Right ventricle myocardium inferior (tissue), 1 donor: ENCODE measurements at places on chromosomes 4 and X. TPM values are rescaled to one million over a fixed set of nuclear protein-coding genes. Genes with fewer than 3 reads are reported as not detected.
A peak's percentile ranks its signal among the peaks of the same experiment; 100 is the strongest.

- DNase-seq, result peak; percentile 44
Measured at GRCh38 chr4:131441004-131441688, 1707.9 kb upstream of the PCDH10 start.

GRCh38 chrX:49001521-49002090 lies 458 bp downstream of the GRIPAP1 start:
- DNase-seq, result no peak

MAOB gene
- total RNA-seq, result 126 TPM

DNA sequence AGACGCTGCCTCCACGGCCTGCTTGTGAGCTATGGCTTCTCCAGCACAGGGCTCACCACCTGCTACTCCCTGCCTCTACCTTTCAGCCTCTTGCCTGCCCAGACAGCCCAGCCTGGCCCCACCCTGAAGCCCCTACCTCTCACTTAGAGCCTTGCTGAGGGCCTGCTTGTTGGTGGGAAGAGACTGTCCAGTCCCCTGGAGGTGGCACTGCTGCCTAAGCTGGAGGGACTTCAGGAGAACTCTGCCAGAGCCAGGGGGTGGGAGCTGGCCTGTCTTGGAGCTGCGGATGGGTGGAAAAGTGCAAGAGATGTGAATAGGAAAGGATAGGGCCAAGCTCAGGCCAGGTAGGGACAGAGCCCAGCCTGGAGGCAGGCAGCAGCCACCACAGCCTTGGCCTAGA lies 2.7 kb upstream of the ZNF185 start:
- no peak for DNase-seq

DNA sequence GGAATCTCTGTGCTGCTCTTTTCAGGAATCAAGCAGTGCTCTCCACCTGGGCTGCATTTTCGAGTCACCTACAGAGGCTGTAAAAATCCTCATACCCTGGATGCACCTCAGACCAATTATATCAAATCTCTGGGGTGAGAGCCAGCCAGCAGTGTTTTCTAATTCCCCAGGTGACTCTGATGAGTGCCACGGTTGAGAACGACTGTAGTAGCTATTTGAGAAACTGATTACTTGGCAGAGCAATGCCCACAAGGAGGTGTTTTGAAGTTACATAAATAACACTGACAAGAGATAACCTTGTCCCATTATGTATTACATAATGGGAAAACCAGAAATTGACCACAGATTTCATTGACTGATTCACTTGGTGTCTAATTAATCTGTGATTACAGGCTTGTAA lies 46.8 kb downstream of the CLCN4 start:
- no peak for DNase-seq

GRCh38 chrX:154486396-154487207 lies at the start of gene UBL4A:
UBL4A (minus strand) TSS chrX:154486615; CDS start chrX:154486584, 31 bp downstream.
- peak; percentile 86 for DNase-seq

DNA sequence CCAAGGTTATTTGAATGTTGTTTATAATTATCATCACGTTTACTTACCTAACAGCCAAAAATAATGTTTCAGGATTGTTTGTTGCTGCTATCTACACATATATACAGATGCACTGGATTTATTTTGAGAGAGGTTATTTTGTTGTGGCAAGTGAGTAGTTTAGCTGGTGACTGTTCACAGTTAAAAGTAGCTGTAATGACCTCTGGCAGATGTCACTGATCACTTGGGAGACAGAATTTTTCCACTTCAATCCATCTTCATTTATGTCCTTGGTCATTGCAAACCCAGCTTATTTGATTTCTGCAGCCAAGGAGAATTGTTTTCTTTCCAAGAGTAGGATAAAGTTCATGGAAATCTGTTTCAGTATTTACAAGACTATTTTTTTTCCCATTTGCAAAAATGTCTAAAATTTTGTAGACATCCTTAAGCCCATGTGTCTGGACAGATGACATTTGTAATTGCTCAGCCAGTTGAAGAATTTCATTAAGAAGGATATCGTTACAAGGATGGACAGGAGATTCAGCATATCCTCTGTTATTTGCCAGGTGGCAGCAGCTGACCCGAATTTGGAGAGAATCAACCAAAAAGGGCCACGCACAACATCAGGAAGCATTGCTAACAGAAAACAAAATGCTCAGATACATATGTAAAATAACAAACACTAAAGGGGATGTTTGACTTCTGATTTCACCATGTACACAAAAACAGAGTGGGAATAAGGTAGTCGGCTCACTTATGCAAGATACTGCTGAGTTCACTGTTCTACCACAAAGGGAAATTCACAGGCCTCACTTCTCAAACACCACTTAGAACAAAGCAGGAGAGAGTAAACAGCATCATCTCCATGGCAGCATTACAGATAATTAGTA lies 64.5 kb downstream of the GPRIN3 start:
- no peak for DNase-seq

DNA sequence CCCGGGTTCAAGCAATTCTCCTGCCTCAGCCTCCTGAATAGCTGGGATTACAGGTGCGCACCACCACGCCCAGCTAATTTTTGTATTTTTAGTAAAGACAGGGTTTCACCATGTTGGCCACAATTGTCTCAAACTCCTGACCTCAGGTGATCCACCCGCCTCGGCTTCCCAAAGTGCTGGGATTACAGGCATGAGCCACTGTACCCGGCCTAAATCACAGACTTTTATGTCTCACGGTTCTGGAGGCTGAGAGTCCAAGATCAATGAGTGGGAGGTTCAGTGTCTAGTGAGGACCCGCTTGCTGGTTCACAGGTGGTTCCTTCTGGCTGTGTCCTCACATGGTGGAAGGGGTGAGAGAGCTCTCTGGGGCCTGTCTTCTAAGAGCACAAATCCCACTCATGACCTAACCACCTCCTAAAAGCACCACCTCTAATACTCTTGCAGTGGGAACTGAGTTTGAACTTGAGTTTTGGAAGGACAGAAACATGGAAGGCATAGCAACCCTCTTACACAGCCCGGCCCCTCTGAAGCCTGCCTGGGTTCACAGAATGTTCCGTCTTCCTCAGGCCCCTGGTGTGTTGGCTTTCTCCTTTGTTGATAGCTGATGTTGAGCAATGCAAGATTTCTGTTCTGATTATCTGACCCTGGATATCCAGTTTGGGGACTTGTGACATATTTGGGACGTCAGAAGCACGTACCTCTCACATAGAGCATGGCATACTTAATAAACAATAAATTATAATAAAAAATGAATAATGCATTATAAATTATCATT lies 1.9 kb upstream of the AKAP17A start:
- no peak for DNase-seq

GRCh38 chrX:100747703-100748102 lies 15.8 kb upstream of the SYTL4 start:
- DNase-seq, result no peak

DNA sequence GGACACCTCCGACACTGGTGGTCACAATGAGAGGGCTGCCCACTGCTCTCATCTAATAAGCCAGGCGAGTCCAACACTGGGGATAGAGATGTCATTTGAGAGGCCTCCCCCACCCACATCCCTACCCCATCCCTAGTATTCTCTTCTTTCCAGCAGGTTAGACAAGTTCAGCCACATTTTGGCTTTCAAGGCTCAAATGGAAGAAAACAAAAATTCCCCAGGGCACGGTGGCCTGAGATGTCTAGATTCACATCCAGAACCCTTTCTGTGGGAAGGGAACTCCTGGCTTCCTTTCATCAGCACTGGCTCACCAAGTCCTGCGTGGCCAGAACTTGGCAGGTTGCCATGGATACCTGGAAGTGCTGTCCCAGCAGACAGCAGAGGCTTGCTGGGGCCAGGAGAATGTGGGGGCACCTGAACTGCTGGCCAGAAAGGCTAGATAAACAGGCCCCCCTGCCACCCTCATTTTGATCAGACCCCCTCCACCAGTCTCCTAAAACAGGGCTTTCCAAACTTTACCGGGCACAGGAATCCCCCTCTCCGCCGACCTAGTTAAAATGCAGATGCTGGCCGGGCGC lies 1.3 kb upstream of the NYX start:
- no peak for DNase-seq

DNA sequence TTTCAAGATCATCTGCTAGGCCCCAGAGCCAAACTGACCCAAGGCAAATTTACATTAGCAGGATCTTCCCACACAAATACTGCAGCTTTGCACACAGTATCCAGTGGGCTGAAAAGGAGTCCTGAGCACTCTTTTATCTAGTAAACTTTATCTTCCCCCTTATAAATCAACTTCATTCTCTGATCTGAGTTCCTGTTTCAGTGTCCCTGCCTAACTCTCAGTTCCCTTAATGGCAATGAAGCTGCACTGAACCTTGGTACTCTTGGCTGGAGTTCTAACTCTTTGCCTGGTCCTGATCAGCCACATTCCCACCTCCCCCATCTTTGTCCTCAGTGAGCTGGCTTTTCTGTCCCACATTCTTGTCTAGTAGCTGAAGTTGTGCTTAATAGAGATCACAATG lies 37.4 kb downstream of the EDA2R start:
- DNase-seq, result no peak

- DNase-seq, result no peak
Measured at GRCh38 chr4:56416349-56416748, 19.1 kb downstream of the PPAT start.

RNF113A gene
- 8.1 TPM for total RNA-seq

DNA sequence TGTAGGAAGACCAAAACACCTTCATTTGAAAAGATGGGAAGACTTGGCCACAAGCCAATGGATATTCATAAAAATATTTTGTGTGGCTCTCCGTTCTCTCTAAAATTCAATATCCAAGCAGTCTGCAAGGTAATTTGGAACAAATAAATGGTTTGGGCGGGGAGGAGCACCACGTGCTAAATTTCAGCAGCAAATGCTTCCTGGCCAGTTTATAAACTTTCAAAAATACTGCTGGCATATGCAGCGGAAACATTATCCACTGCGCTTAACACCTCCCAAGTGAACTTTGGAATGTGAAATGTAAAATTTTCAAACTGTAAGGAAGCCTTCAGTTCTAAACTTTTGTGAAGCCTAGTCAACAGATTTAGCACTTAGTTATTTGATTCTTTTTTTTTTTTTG lies 191.0 kb downstream of the NSUN7 start:
- DNase-seq, result no peak

GRCh38 chr4:107999932-108000539 lies 10.3 kb downstream of the HADH start:
- DNase-seq, result no peak

GRCh38 chr4:37873386-37873785 lies 17.5 kb upstream of the TBC1D1 start:
- DNase-seq, result no peak

VGLL1 gene
- total RNA-seq, result not detected

DNA sequence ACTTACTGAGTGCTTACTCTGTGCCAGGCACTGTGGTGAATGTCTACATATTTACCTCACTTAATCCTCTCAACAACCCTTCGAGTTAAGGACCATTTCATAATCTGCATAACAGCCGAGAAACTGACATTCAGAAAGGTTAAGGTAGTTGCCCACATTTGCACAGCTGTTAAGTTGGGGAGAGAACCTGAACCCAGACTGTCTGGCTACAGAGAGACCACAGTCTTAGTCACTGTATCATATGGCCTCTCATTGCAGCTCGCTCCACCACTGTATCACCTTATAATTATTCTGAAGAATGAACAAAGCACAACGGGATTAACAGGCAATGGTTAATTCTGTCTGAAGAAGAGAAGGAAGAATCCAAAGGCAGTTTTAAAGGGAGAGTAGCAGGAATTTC lies 98.5 kb downstream of the ADGRA3 start:
- DNase-seq, result no peak

DNA sequence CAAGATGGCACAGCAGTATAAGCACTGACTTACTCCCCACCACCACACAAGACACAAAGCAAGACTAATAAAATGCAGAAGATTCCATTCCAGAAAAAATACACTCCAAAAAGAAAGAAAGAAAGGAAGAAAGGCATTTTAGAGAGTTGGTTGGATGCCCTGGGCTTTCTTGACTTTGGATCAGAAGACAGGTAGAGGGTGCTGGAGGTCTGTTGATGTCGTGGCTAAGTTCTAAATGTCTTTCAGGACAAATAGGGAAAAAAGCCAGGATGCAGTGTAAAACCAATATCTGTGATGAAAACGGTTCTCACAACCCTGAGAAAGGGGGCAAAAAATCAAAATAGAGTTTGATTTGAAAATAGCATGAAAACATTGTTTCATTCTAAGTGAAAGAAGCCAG lies 555.2 kb upstream of the PRKX start:
- no peak for DNase-seq

MTNR1A gene
- not detected for total RNA-seq

GRCh38 chrX:47585273-47585672 lies 3.0 kb downstream of the TIMP1 start:
- DNase-seq, result no peak

TREX2 gene
- not detected for total RNA-seq

ATOH1 gene
- total RNA-seq, result not detected

SLIT2 gene
- 12.1 TPM for total RNA-seq

GLRA3 gene
- total RNA-seq, result not detected

DNA sequence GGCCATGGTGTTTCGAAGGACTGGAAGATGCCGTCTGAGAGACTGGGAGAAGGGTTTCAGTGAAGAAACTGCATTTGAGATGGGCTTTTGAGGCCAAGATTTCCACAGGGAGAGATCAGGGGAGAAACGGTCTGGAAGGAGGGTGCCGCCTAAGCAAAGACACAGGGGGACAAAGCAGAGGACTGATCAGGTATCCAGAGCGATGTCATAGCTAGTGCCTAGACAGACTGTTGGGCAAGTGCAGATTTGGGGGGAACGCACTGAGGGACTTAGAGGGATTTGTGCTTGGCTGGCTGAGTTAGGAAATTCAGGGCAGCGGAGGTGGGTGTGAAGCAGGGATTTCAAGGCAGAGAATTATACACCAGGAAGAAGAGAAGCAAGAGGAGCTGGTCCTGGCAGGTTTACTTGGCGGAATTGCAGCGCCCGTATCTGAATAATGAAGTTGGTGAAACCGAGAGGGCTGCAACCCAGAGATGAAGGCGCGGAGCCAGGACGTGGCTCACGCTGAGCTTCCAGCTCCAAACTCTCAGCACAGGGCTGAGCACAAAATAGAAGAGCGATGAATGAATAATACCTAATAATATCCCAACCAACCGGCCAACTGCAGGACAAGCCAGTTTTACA lies 106.9 kb downstream of the MAML3 start:
- peak; percentile 75 for DNase-seq

DNA sequence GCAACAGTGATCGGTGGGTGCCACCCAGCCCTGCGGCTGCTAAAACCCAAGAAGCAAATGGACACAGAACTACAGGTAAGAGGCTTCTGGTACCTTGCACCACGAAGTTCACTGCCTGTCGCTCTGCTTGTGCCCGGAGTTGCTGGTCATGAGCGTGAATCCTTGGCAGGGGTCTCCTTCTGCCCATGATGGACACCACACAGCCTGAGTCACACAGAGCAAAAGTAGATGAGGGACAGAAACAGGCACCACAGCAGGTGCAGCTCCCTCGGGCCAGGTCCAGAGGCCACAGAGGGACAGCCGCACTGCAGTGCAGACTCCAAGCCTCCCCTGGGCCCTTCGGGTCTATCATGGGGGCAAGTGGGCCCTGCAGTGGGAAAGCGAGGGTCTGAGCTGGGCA lies 22.4 kb downstream of the NAT8L start:
- DNase-seq, result no peak

DNA sequence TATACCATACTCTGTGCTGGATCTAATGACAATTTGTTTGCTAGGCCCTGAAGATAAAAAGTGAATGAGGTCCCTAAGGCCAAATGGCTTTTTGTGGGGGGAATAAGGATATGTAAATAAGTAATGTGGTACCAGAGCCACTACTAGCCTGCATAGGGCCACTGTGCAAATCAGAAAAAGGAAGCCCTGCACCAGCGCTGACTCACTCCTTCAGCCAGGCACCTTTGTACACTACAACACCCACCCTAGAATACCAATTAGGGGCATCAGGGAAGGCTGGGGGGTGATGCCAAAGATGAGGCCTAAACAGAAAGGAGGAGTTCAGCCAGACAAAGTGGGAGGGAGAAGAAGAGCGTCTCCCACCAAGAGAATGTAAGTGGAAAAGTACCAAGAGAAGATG lies 122.2 kb downstream of the CAMK2D start:
- no peak for DNase-seq

RAB40A gene
- not detected for total RNA-seq
